ENCODE measurements at places on chromosomes 6 and 20.
A peak's percentile ranks its signal among the peaks of the same experiment; 100 is the strongest.

DNA sequence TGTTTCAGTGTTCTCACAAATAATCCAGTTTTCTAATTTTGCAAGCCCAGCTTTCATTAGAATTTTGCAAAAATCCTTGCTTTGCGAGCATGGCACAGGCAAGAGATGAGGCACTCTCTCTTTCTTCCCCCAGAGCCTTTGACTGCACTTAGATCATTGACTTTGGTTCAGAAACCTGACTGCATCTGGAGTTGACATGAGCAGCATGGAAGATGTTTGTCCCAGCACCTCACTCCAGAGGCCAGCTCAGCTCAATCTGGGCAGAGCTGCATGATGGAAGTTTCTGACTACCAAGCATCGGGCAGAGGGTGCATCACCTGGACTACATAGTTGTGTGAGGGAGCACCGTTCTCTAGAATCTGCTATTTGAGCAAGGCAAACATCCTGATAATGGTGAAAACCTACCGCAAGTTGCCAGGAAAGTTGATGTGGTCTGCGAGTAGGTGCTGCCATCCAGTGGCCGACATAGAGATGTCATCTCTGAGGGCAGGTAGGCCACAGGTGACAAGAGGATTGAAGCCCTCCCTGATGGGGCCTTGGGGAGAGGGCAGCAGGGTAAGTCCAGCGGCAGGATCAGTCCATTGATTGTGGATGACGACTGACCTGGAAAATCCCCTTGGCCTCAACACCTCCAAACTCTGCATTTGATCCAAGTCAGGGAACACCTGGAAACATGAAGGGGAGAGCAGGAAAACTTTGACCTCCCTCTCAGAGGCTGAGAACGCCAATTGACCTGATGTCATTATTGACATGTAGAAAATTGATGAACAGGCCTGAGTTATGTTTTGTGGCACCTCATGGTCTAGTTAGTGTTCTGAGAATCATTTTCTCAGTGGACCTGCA is 3.8 kb upstream of the LPA start:
- no peak for DNase-seq

DNA sequence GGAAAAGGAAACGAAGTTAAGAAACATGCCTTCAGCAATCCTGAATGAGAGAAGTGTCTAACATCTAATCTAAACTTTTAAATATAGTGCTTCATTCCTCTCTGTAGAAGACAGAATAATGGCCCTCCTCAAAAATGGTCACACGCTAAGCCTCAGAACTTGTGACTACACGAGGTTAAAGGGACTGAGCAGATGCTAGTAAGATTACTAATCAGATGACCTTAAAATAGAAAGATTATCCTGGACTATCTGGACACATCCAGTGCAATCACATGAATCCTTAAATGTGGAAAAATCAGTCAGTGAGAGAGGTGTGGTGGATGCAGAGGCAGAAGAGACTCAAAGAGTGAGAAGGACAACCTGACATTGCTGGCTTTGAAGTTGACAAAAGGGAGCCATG is 126.1 kb downstream of the TBX18 start:
- no peak for DNase-seq

DNA sequence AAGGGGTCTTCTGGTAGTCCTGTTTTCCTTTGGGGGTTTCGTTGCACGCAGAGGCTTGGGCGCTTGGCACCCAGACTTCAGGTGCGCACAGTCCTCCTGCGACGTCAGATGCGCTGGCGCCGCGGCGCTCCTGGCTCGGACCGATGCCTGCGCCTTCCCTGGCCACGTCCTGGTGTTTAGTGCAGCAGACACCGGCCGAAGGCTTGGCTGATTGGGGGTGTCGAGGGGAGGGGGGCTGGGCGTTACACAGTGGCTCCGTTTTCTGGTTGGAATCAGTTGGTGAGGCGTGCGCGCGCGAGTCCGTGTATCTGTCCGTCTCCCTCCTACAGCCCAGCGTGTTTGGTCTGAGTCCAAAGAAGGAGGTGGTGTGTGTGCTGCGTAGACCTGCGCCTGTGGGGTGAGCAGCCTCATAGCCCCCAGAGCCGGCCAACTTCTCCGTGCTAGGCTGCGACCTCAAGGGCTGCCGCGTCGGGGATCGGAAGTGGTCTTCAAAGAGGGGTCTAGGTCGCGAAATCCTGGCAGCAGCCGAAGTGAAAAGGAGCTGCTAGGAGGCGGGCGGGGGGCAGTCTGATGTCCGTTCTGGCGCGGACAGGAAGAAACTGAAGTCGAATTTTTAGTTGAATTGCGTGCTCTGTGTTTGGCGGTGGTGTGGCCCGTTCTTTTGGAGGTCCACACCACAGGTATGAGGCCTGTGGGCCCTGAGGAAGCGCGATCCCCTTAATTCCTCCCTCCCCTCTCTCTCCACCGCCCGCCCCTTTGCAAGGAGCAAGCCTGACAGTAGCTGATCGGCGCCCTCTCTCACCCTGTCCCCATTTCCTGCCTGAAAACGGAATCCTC is 1.5 kb downstream of the SYNDIG1 start:
- DNase-seq: no peak

DNA sequence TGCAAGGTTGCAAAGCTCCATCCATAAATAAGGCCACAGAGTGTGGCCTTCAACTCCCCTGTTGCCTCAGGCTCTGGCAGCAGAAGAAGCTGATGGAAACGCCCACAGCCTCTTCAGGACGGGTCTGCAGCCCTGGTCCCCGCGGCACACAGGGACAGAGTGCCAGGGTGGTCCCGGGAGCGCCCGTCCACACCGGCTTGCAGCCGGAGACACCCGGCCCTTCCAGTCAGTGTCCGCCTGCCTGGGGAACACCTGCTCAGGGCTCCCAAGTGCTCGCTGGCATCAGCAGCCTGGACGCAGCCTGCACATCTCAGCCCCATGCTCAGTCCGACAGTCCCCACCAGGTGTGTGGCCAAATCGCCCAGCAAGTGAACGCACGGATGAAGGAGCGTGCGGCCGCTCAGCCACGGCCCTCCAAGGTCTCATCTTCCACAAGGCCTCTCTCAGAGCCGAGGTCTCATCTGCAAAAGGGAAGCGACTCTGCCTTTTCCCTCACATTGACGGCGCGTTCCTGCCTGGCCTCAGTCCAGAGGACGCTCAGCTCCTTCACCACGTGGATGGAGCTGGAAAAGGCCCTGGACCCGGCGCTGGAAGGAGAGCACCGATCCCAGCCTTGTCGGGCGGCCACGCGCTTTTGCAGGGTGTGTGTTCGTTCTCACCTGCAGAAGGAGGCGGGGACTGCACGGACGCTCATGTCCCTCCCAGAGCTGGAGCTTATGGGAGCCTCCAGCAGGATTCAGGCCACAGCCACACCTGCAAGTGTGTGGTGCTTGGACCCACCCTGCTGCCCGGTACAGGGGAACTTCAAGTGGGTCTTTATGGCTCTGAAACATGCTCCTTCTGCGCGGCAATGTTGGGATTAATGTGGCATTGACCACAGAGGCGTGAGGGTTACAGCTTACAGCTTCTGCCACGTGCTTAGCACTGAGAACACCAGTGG is 180.4 kb downstream of the DLL1 start:
- DNase-seq: peak; percentile 12

- no peak for DNase-seq
These were observed 66.1 kb downstream of the FAM120B start for GRCh38 chr6:170372380-170373325.

DNA sequence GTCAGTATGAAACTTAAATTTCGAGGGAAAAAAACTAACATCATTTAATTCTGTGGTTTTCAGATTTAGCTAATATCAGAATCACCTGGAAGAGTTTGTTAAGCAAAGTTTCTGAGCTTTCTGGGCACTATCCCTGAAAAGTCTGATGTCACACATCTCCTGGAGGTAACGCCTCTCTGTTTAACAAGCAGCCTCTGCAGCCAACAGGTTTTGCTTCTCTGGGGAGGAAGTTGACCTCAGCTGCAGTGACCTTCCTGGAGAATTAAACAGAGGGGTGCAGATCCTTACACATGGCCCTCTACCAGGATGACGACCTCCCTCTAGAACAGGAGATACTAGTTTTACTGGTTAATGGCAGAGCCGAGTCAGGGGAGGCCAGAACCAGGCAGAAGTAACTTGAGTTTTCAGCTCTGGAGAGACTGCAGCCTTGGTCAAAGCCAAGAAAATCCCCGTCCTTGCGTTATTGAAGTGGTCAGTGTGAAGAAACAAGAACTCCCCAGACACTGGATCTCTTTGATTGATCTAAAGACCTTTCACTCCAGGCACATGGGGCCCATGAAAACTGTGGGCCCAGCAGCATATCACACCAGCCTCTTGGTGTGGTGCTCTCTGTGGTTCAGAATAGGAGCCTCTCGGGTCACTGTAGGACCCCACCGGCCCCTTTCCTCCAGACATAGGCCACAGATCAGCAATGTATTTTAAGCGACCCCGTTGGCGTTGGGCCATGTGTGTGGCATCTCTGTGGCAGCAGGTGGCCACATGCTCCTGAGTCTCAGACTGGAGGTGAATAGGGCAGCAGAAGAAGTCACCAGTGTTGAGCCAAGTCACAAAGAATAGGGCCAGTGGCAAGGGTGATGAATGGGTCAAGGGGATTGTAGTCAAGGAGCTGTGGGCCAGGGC is 33.4 kb upstream of the CCR6 start:
- no peak for DNase-seq

- DNase-seq: no peak
These were observed 10.8 kb downstream of the DDO start for GRCh38 chr6:110404607-110405006.

DNA sequence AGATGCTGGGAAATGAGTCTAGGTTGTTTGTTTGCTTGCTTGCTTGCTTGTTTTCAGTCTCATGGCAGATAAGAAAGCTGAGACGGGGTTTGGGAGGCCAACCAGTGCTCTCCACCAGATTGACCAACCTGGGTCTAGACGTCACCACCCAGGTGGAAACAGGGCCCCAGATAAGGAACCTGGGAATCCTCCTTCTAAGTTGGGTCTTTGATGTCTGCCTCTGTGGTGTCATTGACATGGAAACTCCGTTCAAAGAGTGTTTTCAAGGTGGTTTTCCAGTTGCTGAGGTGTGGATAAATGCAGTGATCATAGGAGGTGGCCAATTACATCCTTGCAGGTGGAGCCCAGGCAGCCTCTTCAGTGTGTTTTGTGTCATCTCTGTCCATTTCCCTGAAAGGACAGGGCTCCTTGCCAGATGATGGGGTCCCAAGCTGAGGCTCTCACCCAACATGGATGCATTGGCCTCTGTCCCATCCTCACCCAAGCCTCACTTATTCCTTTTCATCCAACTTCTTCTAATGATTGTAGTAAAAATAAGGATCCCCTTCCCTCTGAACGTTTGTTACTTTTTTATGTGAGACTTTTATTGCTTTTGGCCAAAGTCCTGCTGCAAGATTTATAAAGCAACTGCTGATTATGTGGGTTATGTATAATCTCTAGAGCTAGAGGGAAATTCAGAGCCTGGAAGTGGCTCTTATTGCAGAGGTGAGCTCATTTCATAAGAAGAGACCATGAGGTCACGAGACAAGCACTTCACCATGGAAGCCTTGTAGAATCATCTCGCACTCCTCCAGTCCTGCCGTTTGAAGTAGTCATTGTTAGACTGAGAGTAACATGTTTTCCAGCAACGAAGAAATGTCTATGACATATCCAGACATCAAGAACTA is 32.0 kb upstream of the SYNDIG1 start:
- DNase-seq: no peak

DNA sequence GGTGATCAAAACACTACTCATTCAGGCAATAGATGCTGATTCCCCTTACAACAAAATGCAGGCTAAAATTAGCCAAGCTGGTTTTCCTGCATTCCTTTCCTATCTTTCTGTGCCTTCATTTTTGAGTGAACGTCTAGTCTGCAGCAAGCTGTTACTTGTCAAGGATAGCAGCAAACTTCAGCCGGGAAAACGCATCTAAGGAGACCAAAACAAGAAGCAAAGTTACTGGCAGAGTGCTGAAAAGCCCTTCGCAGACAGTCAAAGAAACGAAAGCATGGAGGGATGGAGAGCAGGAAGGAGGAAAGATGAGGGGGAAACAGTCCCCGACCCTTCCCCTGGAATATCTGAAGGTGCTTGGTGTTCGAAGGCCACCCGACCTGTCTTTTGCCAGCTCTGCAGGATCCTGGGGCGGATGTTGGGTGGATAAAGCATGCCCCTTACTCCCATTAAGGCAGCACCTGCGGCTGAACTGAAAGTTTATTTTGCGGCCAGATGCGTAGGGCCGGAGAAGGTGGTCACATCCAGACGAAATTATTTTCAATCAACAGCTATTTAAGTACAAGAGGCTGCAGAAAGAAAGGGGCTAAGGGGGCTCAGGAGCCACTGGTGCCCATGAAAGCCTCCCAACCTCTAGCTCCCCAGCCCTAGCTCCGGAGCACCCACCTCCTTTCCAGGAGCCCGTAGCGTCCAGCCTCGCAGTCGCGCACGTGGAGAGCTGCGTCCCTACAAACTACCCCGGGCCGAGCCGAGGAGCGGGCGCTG is 538 bp downstream of the FERMT1 start:
- peak; percentile 46 for DNase-seq

DNA sequence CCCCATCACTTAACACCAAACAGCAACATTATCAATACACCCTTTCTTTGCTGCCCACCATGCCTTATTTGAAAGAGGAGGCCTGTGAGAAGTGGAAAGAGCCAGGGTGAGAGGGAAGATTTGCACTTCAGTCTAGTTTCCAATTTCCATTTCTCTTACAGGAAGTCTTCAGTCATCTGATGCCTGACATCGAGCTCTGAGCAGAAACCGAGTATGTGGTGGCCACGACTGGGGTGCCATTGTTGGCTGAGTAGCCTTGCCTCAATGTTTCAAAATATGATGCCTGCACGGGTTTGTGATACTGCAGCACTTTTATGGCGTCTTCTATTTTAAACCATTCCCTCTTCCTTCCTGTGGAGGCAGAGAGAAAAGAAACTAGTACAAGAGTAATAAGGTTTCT is 39.8 kb upstream of the SMIM29 start:
- DNase-seq: no peak

- no peak for DNase-seq
These were observed 22.1 kb upstream of the KIF16B start for GRCh38 chr20:16595376-16595775.

- no peak for DNase-seq
These were observed 138.0 kb downstream of the MAP3K7 start for GRCh38 chr6:90448836-90449235.

- DNase-seq: peak; percentile 10
These were observed 50.9 kb downstream of the MYH7B start for GRCh38 chr20:35006531-35006971.

- no peak for DNase-seq
These were observed 15.2 kb downstream of the COX4I2 start for GRCh38 chr20:31652917-31653396.

DNA sequence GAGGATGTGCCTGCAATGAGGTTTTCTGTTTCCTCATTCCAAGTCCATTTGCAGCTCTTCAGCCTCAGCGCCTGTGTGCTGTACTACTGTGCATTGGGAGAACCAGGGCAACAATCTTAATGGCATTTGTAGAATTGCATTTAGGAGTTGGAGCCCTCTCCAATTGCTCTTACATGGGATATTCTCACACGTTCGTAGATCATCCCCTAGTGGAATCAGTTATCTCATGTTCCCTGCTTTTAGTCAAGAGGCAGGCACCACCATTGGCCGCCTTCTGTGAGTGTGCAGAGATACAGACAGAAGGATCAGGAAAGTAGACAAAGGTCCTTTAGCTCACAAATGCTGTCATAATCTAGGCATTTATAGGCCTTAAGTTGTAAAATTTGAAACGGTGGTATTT is 84.2 kb upstream of the RGS17 start:
- no peak for DNase-seq

GRCh38 chr6:25821341-25821740 is 10.5 kb downstream of the SLC17A1 start:
- DNase-seq: no peak
